Right forelimb (tissue), 1 donor: ENCODE measurements at places on chromosomes 1 and 21.

DNA sequence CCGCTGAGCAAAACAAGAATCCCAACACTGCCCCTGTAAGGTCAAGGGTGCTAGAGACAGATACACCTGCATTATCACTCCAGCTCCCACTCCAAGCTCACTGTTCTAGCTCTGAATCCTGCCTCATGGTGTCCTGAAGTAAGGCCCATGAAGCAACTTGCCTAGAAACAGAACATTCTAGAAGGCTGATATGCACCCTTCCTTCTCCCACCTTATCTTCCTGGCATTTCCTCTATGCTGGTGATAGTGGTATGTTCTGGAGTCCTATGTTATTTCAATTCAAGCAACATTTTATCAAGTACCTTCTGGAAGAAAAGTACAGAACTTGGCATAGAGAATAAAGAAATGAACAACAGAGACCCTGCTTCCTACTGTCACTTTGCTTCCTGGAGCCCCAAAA is 317.1 kb upstream of the KAZN start:
- no peak for DNase-seq

GRCh38 chr1:192801451-192801850 is 7.4 kb upstream of the RGS2 start:
- DNase-seq = no peak

GRCh38 chr1:48495166-48495565 is 23.2 kb upstream of the SPATA6 start:
- no peak for DNase-seq

GRCh38 chr21:17823846-17824245 is 4.7 kb upstream of the C21orf91 start:
- no peak for DNase-seq

- DNase-seq = no peak
These were observed 228.3 kb upstream of the PKN2 start for GRCh38 chr1:88455621-88456256.

DNA sequence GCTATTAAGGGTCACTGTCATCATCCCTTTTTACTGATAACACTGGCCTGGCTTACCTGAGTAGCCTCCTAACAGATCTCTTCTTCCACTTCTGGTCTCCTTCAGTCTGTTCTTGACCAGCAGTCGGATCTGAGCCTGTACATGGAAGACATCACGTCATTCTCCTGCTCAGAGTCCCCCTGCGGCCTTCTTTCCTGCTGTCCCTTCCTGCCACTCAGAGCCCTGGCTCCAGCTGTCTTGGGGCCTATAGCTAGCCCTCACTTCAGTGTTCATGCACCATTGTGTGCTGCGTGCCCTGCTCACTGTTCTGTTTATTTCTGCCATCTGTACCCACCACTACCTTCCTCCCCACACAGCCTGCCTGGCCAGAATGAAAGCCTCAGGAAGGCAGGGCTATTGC is 8.4 kb downstream of the ADARB1 start:
- DNase-seq = no peak

GRCh38 chr1:112589766-112590165 is 29.2 kb downstream of the ST7L start:
- no peak for DNase-seq

DNA sequence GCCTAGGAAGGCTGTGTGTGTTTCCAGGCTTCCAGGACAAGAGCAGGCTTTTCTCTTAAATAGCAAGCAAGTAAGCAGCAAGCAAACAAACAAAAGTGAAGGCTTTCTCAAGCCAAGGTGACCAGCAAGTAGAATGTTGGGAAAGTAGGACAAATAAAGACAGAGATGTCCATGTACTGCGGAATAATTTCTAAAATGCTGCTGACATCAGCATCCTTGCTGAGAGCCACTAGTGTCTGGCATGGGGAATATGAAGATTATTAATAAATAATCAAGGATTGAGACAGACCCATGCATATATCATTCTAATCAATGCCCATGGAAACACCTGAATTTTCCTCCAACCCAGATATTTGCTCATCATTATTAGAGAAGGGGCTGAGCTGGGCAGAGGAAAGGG is 6.4 kb upstream of the DYRK3 start:
- DNase-seq = no peak

GRCh38 chr1:156775799-156776198 is 8.5 kb downstream of the PRCC start:
- DNase-seq = no peak

DNA sequence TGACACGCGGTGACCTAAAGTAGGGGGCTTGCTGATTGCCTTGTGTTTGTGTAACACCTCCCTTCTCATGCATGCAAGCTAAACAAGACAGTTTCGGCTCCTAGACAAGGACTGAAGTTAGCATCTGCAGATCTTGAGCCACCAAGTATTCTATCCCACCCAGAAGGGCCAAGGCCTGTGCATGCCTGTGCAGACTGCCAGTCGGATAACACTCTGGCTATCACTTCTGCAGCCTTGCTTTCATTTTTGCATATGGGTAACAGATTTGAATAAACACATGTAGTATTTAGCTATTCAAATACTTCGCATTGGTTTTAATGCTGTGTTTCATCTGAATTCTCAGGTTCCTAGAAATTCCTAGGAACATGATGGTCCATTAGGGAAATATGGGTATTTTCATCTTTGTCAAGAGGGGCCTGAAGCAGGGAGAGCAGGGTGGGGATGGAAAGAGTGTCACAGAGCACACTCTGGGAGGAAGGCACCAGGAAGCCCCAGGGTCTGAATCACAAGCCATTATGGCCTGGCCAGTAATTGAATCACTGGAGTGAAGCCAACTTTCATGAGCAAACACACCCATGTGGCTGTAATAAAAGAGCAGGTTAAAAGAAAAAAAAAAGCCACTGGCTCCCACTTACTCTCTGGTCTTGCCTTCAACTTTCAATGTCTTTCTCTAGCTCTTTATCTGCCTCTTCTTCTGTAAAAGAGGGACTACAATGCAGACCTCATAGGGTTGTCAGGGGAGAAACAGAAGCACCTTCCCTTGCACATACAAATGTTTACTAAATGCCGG is 28.3 kb downstream of the GADD45A start:
- no peak for DNase-seq

GRCh38 chr1:212070720-212071302 is 35.3 kb downstream of the DTL start:
- no peak for DNase-seq

DNA sequence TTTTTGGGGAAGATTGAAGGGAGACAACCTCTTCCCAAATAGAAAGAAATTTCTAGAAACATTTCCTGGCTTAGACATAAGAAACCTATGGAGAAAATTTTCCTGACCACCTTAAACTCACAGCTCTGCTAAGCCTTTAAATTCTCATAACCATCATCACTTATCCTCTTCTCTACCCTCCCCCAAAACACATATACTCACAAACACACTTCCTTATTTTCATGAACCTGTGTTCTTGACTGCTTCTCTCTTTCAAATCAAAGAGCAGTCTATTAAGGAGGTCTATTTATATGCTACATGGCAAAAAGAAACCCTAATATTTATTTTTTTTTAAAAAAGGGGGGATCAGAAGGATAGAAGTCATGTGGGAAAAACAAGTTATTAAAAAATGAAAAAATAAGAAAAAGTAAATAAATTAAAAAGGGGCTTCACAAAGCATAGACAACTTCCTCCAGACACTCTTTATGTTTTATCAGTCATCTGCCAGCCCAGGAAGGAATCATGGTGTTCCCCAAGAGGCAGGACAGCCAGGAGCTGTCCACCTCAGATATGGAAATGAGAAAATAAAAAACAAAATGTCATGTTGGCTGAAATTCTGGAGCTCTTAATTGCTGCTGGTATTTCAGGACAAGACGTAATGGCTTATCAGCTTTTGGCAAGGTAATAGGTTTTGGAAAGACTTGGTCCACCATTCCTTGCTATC is 12.8 kb upstream of the RGS2 start:
- no peak for DNase-seq

GRCh38 chr1:160633330-160633903 is 13.4 kb downstream of the SLAMF1 start:
- DNase-seq = no peak

- DNase-seq = no peak
These were observed 13.6 kb upstream of the MAB21L3 start for GRCh38 chr1:116097626-116098025.

DNA sequence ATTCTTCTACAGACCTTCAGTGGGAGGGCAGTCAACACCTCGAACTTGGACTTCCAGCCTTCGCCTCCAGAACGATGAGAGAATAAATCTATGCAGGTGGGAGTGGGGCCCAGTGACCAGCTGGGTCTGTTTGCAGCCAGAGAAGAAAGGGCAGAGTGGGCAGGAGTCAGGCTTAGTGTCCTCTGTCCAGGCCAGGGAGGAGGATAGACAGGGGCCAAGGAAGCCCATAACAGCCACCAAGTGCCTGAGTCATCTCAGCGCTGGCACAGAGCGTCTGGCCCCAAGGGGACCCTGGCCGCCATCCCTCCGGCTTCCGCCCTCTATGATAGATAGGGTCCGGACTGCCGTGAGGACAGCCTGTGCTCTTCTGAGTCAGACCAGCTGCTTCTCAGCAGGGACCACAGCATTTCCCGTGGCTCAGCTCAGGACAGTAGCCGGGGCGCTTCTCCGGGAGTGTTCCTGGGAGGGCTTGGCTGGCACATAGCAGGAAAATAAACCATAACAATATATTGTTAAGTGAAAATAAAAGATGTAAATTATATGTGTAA is 133.1 kb upstream of the C1orf174 start:
- no peak for DNase-seq

- no peak for DNase-seq
These were observed 71.0 kb downstream of the LMO4 start for GRCh38 chr1:87399701-87400100.

- DNase-seq = no peak
These were observed 86.4 kb downstream of the FAM78B start for GRCh38 chr1:166080277-166080966.

GRCh38 chr1:117838911-117839310 is 90.5 kb downstream of the GDAP2 start:
- no peak for DNase-seq

- no peak for DNase-seq
These were observed 134.3 kb downstream of the NR5A2 start for GRCh38 chr1:200161801-200162200.
